Caco-2 (cell line): ENCODE measurements at places on chromosomes 7 and 10. TPM values are rescaled to one million over a fixed set of nuclear protein-coding genes. Genes with fewer than 3 reads are reported as not detected.

GRCh38 chr7:27215356-27215755 lies 15.5 kb upstream of the HOXA13 start:
- DNase-seq = no peak

DNA sequence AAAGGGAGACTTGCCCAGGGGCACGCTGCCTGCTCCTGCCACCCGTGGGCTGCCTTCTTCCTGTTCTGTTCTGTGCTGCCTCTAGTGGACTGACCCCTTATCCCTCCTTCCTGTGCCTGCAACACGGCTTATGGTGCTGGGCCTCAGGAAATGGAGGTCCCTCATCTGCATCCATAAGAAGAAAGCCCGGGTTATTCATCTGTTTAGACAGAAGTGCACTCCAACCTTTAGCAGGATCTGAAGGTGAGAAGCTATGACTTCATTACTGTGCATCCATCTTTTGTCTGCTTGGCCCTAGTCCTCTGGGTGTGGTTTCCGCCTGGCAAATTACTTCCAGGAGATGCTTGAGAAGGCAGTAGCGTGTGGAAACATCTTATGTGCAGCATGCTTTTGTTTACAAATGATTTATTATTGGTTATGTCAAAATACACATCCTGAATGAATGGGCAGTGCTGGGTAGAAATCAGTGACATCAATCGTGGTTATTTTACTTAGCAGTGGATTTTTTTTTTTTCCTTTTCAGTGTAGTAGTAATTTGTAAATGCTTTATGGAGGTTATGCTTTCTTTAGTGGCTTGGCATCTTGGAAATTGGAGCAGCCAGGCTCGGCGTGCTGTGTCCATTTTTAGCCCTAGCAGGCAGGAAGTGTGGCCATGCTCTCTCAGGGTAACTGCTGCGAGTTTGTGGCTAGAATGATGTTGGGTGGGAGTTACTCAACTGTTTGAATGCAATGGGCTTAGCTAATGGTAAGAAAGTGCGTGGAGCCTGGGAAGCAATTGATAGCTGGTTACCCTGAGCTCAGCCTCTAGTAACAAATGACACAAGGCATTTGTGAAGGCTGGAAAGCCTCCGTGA lies 12.7 kb downstream of the PTPRE start:
- DNase-seq = no peak

GRCh38 chr10:16673443-16673842 lies 143.8 kb downstream of the RSU1 start:
- DNase-seq = no peak

GRCh38 chr10:113007821-113008220 lies 57.8 kb downstream of the TCF7L2 start:
- DNase-seq = no peak

GRCh38 chr10:96387601-96388000 lies 28.8 kb upstream of the OPALIN start:
- no peak for DNase-seq

The LOXL4 gene
- 2.1 and 3.7 TPM in 2 replicates for total RNA-seq

The ADCY1 gene
- 2.9 and 3.6 TPM in 2 replicates for total RNA-seq

The GPR15LG gene
- not detected in 2 replicates for total RNA-seq

The PIK3AP1 gene
- total RNA-seq = 1.6 and 2.4 TPM in 2 replicates
